ENCODE measurements at places on chromosomes 1 and 21. TPM values are rescaled to one million over a fixed set of nuclear protein-coding genes. Genes with fewer than 3 reads are reported as not detected.

The CD247 gene
- total RNA-seq, result 0.44 TPM

The BSND gene
- not detected for total RNA-seq

The TDRD5 gene
- total RNA-seq, result 2.4 TPM

The CASQ2 gene
- total RNA-seq, result not detected

The CAPN8 gene
- total RNA-seq, result 0.28 TPM

The PARK7 gene
- total RNA-seq, result 448 TPM

The AZIN2 gene
- total RNA-seq, result 2.4 TPM

The B3GALT5 gene
- 0.10 TPM for total RNA-seq

The RGSL1 gene
- not detected for total RNA-seq

The AK5 gene
- 3.0 TPM for total RNA-seq

The JAM2 gene
- total RNA-seq, result 0.21 TPM

The KLHDC7A gene
- total RNA-seq, result 0.31 TPM

The TMPRSS3 gene
- total RNA-seq, result not detected

The FYB2 gene
- 0.49 TPM for total RNA-seq

The RGS4 gene
- total RNA-seq, result 0.26 TPM

The KCNE1 gene
- total RNA-seq, result not detected

The COL24A1 gene
- 0.08 TPM for total RNA-seq

The GBP6 gene
- total RNA-seq, result not detected

The XCL1 gene
- not detected for total RNA-seq

The CAMTA1 gene
- total RNA-seq, result 82.2 TPM

The DISC1 gene
- total RNA-seq, result 0.36 TPM

The IKBKE gene
- total RNA-seq, result 6.4 TPM

The MCOLN2 gene
- 22.5 TPM for total RNA-seq

The SPRR2G gene
- total RNA-seq, result not detected

The S100A7A gene
- total RNA-seq, result not detected

The MAP10 gene
- 1.5 TPM for total RNA-seq

The APCS gene
- total RNA-seq, result 0.33 TPM

The RIPK4 gene
- 67.4 TPM for total RNA-seq

The NTMT2 gene
- not detected for total RNA-seq

The UBL4B gene
- total RNA-seq, result not detected

The LCE1B gene
- total RNA-seq, result not detected

The ASCL5 gene
- not detected for total RNA-seq

The PADI3 gene
- 3.4 TPM for total RNA-seq

The PLA2G2A gene
- total RNA-seq, result not detected

The NBPF10 gene
- total RNA-seq, result 2.8 TPM

The UBXN10 gene
- total RNA-seq, result 0.05 TPM

The CSDE1 gene
- total RNA-seq, result 347 TPM

The ADAMTS5 gene
- 0.05 TPM for total RNA-seq

The SH3BGR gene
- total RNA-seq, result 1.7 TPM

The NBPF8 gene
- total RNA-seq, result 22.3 TPM

The CDA gene
- 0.62 TPM for total RNA-seq

The DMRTA2 gene
- total RNA-seq, result not detected

The PBX1 gene
- total RNA-seq, result 2.0 TPM
